ENCODE measurements at places on chromosomes 4 and X.

GRCh38 chr4:10009861-10010500, 11.3 kb downstream of the SLC2A9 start:
- no peak for DNase-seq

DNA sequence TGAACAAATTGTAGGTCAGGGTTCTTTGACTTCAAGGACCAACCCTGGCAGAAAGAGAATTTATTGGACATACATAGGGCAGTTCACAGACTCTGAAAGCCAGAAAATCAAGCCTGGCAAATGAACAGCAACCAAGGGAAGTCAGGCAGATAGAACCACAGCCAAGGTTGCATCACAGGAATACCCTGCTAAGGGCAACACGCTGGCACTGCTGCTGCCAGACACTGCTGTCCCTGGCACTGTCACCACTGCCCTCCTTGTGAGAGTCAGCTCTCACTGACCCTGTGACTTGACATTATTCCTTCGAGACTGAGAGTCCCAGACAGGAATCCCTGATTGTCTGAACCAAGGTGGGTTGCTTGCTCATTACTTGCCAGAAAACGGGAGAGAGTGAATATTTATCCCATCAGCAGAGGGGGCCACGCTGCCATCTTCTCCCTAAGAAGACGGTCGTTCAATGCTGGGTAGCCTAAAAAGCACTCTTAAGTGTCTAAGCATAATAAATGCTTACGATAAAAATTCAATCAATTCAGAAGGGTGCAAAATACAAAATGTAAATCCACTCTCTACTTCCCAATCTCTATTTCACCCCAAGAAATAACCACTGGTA, 23.2 kb upstream of the PTTG2 start:
- DNase-seq, result no peak

- DNase-seq, result no peak
Measured at GRCh38 chr4:39528061-39528465, 824 bp upstream of the UGDH start.

- DNase-seq, result no peak
Measured at GRCh38 chr4:163701916-163702315, 207.4 kb downstream of the TMA16 start.

GRCh38 chr4:148216866-148217814, 225.1 kb downstream of the NR3C2 start:
- DNase-seq, result no peak

- no peak for DNase-seq
Measured at GRCh38 chrX:16023790-16024734, 99.3 kb upstream of the GRPR start.

GRCh38 chr4:182510836-182511235, 267.6 kb downstream of the TENM3 start:
- DNase-seq, result no peak

DNA sequence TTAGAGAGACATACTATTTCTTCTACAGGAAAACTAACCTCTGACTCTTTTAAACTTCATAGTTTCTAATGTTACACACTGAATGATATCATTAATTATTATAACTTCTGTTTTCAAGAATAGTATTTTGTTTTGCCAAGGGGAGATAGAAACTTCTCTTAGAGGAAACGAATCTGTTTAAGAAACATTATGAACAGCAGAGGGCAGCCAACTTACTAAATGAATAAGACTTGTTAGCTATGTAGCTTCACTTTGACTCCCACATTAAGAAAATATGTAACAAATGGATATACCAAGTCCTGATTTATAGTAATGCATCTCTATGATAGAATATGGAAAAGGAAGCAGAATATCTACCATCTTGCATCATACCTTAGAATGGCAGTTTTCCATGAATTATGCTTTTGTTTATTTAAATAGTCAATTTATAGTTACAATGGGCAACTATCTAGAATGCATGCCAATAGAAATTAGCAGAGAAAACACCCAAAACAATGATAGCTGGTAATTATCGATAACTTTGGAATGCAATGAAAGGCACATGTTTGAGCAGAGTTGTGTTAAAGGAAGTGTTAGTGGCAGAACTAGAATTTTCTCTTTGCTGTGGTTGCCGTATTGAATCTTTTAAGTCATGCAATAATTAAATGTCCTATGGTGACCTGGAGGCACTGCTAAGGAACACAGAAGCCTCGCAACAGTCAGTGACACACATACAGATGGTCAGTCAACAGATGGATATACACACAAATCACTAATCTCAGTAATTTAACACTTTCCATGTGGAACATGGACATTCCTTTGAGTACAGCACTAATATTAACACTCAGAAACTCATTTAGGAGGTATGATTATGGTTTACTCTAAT, 105.7 kb upstream of the PDLIM3 start:
- DNase-seq, result no peak

DNA sequence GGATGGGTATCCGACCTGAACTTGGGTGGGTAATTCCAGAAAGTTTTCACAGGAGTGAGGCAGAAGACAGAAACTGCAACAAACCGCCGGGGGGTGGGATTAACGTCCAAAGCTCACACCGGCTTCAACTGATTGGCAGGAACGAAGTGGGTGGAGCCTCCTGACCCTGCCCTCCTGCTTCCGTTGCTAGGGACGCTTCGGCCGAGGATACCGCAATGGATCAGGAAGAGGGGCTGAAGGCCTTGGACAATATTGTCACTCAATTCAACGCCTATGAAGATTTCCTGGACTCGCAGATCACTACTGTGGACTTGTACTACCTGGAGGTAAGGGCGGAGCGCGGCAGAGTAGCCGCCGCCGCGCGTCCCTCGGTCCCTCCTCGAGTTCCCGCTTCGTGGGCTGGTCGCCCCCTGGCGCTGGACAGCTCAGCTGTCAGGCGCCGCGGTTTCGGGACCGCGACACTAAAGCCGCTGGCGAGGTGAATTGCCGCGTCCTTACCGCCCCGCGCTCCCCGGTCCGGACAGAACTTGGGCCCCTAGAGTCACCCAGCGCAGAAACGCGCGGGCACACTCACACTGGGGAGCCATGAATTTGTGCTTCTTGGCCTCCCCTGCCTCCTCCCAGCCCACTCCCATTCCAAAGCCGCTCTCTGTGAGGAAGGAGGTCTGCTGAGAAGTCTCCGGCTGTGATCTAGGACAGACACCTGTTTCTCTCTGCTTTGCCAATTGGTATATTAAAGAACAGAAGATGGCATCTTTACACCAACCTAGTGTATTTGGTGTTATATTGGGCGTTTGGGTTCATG, at the start of gene CFAP299:
Gene CFAP299 (plus strand): TSS at position 177 of the 805 bp plus-strand sequence.
- DNase-seq, result peak; percentile 1

GRCh38 chrX:93422693-93423092, 250.7 kb downstream of the NAP1L3 start:
- DNase-seq, result no peak

GRCh38 chr4:158314756-158315487, 104.6 kb downstream of the TMEM144 start:
- no peak for DNase-seq

GRCh38 chrX:65127842-65128241, 151.6 kb upstream of the ZC4H2 start:
- DNase-seq, result no peak

DNA sequence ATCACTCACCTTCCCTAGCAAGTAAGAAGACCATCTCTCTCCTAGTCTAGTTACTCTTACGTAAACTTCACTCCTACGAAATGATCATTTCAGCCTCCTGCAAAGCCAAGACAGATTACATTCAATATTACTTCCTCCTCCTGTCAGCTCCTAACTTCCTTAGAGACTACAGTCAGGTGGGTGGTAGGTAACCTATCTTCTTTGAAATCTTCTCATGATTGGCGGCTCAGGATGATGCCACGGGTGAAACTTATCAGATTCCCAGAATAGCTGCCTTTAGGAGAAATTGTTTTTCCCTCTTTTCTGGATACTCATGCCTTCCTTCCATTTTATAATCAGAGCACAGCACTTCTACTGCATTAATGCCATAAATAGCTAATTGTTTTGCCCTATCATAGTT, 744.8 kb upstream of the HS3ST1 start:
- no peak for DNase-seq

DNA sequence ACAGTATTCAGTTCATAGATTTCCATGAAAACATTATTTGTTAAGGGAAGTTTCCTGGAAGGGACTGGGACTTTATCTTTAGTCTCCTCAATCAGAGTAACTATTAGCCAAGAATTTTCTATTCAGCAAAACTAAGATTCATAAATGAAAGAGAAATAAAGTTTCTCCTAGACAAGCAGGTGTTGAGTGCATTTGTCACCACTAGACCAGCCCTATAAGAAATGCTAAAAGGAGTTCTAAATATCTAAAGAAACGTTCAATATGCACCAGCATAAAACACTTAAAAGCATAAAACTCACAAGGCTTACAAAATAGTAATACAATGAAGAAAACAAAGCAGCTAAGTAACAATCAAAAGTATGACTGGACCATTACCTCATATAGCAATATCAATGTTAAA, 423.0 kb downstream of the TECRL start:
- DNase-seq, result no peak

GRCh38 chrX:112254896-112255295, 172.3 kb upstream of the TRPC5 start:
- DNase-seq, result no peak

GRCh38 chr4:100017637-100018310, 67.7 kb upstream of the H2AZ1 start:
- DNase-seq, result no peak

Measured in esophagus squamous epithelium (tissue), 5 donors.